ENCODE measurements at places on chromosomes 5 and 9.

- peak; percentile 35 for DNase-seq
Measured at GRCh38 chr9:6680797-6681146, 35.2 kb upstream of the GLDC start.

DNA sequence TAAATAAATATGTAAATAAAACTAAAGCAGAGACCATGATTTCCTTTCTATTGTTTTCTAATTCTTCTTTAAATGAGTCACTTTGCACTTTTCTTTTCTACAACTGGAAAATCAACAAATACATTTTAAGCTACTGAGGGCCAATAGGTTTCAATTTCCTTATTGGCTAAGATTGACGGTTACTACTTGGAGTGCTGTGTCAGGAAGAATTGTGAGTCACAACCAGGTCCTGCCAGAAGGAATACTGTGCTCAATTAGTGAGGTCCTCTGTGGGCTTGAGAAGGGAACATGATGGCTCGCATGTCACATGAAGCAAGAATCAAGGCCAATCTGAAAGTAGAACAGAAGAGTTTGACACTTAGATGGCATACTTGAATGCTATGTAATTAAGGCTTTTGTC, 110.8 kb downstream of the HMHB1 start:
- DNase-seq, result no peak

- no peak for DNase-seq
Measured at GRCh38 chr5:179516221-179516620, 34.1 kb upstream of the RUFY1 start.

- no peak for DNase-seq
Measured at GRCh38 chr5:137778772-137779564, 24.8 kb upstream of the HNRNPA0 start.

GRCh38 chr5:10329446-10329819, 21.7 kb upstream of the CMBL start:
- DNase-seq, result no peak

DNA sequence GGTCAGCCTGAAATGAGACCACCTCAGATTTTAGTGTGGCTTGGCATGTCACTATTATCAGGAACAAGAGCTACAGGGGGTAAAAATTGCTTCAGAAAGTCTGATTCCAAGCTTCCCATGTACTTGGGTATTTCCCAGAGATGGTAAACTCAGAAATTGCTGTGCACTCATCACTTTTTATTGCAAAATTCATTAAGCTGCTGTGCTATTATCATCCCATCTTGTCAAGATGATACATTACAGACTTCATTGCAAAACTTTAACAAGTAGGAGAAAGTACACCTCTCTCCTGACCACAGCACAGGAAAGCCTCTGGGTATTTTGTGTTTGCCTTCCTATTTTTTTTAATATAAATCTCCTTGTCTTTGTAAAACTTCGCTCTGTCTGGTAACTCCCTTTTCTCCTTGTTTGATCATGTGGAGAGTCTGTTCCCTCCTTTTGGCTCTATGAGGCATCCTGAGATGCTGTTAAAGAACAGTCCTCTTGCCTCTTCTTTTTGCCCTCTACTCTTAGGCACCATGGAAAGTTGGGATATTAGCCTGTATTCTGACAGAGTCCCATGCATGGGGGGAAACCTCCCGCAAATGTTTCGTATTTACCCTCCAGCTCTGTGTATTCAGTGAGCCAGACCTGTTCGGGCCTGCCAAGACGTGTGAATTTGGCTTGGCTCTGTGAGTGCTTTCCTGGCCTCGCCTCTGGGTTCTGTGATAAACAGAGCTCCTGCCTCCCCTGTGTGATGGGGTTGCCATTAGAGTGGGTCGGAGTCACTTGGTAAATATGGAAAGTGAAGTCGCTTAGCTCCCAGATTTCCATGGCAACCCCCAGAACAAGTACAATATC, 260.7 kb downstream of the NR3C1 start:
- DNase-seq, result no peak

GRCh38 chr9:70012569-70012968, 31.1 kb upstream of the MAMDC2 start:
- DNase-seq, result no peak

DNA sequence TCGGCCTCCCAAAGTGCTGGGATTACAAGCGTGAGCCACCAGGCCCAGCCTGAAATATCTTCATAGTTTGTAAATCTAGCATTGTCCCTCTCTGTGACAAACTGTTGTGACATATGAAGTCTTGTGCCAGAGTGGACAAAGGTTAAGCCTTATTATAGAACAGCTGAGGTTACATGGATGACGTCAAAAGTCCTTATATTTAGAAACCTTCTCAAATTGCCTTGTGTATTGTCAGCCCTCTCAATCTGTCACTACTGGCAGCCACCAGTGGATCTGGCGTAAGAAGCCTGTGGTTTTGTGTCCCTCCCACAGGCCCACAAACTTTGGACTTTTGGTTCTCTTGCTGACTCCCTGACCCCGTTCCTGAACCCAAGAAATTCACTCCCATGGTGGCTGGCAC, 79.4 kb upstream of the CCDC112 start:
- DNase-seq, result no peak

DNA sequence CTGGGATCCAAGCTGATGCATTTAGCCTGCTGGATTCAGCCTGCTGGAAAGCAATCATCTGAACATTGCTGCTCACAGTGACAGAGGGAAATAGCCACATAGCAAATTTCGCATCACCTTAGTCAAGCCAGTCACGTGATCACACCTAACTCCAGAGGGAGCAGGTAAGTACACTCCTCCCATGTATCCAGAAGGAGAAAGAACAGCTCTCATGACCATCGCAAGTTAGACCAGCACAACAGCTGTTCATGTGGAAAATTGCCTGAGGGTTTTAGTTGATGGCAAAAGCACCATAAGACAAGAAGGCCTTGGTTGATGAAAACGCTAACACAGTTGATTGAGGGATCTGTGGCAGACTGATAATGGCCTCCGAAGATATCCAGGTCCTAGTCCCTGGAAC, 34.2 kb upstream of the MYO10 start:
- DNase-seq, result no peak

GRCh38 chr5:111227801-111228200, 3.6 kb downstream of the CAMK4 start:
- no peak for DNase-seq

- DNase-seq, result no peak
Measured at GRCh38 chr5:121707178-121707577, 144.5 kb upstream of the FTMT start.

- DNase-seq, result no peak
Measured at GRCh38 chr5:157519579-157520253, 55.9 kb downstream of the ADAM19 start.

DNA sequence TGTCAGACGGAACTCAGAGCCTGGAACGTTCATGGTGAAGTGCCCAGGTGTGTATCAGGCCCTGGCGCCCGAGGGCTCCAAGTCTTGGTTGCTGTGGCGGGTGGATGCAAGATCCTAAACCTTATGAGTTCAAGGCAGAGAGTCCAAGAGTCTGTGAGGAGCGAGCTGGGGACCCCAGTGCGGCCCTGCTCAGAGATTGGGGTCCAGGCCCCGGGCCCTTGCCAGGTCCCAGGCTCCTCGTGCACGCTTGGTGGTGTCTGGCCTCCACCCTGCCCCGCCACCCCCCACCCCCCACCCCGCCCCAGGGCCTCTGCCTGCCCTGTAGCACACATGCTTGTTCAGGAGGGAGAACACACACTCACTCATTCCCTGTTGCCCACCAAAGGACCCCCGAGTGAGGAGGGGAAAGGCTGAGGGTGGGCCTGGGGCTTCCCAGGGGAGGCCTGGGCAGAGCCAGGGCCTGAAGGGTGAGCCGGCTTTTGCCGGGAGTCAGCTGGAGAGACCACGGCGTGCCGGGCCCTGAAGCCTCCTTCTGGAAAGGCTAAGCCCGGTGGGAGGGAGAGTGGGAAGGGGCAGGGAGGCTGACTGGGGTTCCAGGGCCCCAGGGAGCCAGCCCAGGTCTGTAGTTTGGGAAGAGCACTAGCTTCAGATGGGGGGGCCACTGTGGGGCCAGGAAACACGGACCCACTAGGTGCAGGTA, 37.1 kb downstream of the FAM163B start:
- no peak for DNase-seq

GRCh38 chr9:130756455-130757152, 63.0 kb downstream of the EXOSC2 start:
- DNase-seq, result no peak

GRCh38 chr9:21989440-21990189, 4.6 kb downstream of the CDKN2A start:
- DNase-seq, result no peak

DNA sequence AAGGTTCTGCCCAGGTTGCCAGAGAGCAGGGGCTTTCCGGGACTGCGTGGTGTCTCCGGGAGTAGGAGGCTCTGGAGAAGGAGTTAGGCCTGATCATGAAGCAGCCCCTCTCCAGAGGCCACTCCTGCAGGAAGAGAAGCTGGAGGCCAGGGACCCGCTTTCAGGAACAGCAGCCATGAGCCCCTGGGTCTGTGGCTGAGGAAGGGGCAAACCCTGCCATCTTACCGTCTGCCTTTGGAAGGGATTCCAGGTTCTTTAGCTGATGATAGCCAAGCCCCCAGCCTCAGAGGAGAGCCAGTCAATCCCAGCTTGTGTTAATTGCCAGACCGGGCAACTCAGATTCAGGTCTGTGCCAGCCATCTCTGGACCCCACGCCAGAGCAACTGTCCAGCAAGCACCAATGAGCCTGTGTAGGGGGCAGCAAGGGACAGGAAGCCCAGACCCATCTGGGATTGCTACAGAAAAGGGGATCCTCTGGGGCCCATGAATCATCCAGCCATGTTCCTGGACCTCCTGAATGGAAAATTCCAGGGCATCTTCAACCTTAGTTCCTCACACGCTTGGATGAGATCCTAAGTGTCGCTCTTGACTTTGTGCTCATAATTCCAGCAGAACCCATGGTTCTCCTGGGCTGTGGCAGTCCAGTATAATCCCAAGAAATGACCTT, 42.7 kb upstream of the MVB12B start:
- no peak for DNase-seq

DNA sequence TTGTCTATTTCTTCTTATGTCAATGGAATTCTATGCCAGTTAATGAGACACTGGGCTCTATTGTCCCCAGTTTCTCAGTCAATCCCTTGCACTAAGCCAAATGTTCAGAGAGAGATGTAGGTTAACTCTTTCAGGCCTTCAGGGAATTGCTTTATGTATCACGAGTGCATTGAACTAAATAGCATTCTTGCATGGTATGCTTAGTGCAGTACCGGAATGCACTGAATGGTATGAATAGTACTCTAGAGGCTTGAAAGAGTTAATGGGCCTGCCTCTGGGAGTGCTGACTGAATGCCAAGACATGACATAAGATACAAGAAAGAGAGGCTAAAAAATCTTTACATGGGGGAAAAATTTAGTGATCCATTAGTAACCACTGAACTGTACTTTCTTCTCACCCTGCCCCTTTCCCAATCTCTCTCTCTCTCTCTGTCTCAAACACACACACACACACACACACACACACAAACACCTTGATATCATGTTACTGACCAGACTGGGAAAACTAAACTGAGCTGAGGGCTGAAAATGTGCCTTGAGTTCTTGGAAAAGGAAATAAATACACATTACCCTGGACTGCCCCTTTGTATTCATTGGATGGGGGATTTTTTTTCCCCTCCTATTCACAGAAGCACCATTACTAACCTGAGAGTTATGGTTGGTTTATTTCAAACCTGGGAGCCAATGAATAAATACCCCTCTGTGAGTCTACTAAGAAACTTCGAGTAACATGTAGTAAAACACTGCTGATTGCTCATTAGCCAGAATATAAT, 35.4 kb upstream of the TMC1 start:
- DNase-seq, result no peak

GRCh38 chr5:132592521-132592920, 35.7 kb downstream of the RAD50 start:
- DNase-seq, result no peak

DNA sequence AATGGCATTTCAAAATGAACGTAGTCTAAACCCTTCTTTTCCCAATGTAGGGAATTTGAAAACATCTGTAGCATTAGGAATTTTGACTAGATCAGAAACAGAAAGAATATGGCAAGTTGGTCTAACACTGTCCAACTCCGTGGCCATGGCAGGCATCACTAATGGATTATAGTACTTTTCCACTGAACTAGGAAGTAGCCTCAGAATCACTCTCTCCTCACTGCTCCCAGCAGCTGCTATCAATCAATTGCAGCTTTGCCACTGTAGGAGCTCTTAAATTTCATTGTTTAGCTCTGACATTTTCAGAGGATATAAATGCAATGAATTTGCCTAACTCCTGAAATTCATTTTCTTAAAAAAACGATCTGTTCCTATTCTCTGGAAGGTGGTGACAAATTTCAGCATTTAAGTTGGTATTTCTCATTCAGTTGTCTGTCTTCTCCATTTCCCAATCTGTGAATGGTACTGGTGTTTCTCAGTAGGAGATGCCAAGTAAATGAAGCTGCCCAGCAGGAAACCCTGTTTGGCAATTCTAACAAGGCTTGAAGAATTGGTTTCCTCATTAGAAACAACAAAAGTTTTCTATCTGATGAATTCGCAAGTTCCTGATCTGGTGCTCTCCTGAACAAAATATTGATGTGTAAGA, 64.7 kb downstream of the TLR4 start:
- DNase-seq, result no peak

- no peak for DNase-seq
Measured at GRCh38 chr5:149147676-149148075, 6.4 kb downstream of the ABLIM3 start.

DNA sequence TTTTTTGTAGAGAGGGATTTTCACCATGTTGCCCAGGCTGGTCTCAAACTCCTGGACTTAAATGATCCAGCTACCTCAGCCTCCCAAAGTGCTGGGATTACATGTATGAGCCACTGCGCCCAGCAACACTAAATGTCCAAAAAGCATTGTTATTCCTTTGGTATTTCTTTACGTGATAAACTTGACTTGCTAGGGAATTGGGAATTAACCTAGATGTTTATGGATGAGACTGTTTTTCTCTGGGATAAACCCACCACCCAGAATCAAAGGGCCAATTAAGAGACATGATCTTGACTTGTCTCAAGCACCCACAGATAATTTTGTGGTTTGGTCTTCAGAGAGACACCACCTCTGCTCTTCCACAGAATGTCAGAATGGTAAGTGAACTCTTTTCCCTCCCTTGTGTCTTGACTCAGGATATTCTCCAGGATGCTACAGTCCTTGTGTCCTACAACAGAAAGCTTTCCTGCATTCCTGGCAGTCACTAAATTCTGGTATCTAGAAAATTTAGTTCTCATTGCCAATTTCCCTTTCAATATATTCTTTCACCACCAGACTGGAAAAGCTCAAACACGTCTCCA, 55.7 kb downstream of the ALDH1A1 start:
- DNase-seq, result no peak

DNA sequence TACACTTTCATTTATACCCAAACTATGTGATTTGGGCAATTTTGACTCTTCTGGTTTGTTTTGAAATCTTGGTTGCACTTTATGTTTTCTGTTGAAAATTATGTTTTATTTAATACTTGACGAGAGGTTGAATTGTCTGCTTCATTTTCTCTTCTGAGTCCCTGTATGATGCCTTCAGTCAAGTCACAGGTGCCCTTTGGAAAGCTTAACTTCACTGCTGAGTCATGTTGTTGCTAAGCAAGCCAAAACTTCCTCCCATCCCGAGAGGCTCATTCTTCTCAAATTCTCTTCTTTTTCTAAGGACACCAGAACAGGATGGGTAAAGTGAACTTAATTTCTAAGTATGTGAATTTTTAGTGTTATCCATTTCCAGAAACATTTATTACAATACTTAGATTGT, 455.3 kb upstream of the PTGER4 start:
- no peak for DNase-seq
